ENCODE measurements at places on chromosomes 5 and 9.

- DNase-seq: no peak
Measured at GRCh38 chr5:96649681-96650540, 12.3 kb upstream of the CAST start.

DNA sequence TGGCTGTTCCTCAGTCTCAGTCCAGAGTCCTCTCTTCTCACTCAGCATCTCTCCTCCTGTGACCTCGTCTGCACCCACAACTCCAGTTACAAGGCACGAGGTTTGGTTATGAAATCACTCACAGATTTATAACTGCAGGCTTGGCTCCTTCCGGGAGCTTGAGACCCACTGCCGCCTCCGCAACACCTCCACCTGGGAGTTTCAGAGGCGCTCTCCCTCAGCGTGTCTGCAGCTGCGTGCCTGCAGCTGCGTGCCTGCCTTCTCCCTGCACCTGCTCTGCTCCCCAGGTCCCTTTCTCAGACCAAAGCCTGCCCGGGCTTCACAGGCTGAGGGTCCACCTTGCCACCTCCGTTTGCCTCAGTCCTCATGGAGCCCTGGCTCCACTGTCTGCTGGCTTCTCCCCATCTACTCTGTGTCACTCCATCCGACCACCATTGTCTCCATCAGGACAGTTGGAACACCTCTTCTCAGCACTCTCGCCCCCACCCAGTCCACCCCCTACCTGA lies 51.5 kb downstream of the HRH2 start:
- DNase-seq: no peak

DNA sequence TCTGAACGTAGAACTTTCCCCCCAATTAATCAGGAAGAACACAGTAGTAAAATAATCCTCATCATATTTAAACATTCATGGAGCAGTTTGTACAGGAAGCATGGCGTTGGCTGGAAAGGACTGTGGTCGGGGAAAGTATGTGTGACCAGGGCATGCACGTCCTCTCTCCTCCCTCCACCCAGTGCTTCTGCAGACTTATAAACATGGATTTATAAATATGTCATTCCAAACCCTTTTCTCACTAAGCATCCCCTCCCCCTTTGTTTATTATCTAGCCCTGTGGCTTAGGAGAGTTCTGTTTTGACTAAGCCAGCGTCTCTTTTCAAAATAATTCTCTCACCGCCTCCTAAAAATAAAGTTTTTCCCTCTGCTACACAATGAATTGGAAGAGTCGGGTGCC lies 70.4 kb upstream of the DAP start:
- DNase-seq: no peak

DNA sequence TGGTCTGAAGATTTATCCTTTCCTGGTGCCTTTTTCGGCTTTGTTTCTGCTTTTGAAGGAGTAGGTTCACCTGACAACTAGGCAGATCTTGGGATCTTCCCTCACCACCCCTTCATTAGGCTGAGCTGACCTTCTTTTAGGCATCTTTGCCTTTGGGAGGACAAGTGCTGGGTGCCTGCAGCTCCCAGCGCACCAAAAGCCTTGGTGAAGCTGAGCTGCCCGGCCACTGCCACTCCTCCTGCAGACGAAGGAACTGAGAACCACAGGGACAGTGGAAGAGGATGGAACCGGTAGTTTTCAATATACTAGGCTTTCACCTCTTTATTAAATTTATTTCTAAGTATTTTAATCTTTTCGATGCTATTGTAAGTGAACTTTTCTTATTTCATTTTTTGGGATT lies 16.8 kb upstream of the MARCOL start:
- DNase-seq: no peak

DNA sequence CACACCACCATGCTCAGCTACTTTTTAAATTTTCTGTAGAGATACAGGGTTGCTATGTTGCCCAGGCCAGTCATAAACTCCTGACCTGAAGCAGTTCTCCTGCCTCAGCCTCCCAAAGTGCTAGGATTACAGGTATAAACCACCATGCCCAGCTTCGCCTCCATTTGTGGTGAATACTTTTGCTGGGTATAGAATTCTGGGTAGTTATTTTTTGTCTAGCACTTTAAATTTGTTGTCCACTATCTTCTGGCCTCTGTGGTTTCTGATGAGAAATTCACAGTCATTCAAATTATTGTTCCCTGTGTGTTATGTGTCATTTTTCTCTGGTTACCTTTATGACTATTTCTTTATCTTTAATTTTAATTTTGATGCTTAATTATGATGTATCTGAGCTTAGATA lies 57.7 kb upstream of the EXOC3 start:
- DNase-seq: no peak

- no peak for DNase-seq
Measured at GRCh38 chr5:136676685-136677084, 311.3 kb upstream of the TRPC7 start.

DNA sequence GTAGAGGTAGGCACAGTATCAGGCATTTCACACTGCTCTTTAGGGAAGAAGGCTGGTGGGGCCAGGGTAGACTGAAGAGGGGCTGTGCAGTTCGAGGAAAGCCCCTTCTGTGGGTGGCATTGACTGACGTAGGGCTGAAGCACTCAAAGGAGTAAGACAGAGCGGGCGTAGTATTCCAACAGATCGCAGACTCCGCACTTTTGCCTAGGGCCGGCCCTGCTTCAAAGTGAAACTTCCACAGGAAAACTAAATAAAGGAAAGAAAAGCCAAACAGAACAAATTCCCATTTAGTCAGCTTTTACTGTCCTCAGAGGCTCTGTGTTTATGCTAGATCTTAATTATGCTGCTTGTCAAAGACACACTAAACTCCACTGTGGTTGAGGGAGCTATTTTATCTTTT lies 493.0 kb upstream of the WWC1 start:
- DNase-seq: no peak

- DNase-seq: peak; percentile 51
Measured at GRCh38 chr9:137461663-137462395, 2.7 kb upstream of the NSMF start.

DNA sequence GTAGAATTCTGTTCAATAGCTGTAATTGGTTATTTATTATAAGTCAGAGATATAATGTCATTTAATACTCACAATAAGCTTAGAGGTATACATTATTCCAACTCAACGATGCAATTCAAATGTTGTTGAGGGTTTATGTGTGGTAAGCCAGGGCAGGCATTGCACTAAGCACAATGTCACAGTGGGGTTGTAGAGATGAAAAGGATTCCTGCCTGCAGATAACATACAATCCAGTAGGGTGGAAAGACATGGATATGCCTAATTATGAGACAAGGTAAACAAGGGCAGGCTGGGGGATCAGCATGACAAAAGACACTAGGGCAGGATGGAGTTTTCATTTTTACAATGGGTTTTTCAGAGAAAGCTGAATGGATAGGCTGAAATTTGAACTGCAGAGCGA lies 98.7 kb upstream of the PALM2AKAP2 start:
- no peak for DNase-seq

DNA sequence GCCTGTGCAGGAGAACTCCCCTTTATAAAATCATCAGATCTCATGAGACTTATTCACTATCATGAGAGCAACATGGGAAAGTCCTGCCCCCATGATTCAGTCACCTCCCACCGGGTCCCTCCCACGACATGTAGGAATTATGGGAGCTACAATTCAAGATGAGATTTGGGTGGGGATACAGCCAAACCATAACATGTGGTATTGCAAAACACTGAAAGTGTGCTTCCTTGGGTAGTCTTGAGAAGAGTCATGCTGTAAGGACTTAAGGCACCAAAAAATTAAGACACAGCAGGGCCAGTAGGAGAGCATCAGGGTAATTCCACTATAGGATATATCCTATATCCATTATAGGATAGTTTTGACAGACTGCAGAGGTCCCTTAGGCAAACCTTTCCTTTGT lies 29.4 kb upstream of the GDNF start:
- DNase-seq: no peak

DNA sequence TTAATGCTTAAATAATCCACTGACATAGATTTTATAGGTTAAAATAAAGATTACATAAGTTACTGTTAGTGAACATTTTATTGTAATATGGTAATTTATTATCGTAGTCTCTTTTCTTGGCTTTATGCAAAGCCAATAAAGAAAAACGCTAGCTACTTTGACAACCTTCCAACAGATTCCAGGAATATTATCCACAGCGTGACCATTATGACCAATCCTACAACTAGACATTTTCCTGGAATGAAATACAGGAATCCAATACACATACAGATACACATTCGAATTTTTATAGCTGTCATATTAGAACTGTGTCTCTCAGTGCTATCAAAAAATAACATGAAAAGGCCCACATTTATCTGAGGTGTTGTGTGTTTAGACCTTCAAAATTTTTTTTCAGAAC lies 13.1 kb downstream of the RPS23 start:
- DNase-seq: no peak

DNA sequence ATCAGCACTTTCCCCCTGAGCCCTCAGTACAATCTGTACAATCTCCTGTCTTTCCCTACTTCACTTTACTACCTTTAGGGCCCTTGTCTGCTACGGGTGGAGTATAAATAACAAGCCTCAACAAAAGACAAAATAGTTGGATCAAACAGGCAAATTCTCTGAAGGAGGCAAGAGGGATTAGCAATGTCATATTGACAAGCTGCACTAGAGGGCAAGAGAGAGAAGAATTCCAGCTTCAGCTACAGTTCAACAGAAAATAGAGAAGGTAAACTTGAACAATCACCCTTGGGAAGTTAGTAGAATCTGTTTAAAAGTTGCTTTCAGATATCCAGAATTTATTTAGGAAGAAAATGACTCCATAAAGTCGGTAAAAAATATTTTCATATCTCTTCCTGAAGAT lies 68.4 kb upstream of the IZUMO3 start:
- DNase-seq: peak; percentile 5

Measured in RWPE1 (cell line).